ENCODE measurements at places on chromosomes 3 and 15.

DNA sequence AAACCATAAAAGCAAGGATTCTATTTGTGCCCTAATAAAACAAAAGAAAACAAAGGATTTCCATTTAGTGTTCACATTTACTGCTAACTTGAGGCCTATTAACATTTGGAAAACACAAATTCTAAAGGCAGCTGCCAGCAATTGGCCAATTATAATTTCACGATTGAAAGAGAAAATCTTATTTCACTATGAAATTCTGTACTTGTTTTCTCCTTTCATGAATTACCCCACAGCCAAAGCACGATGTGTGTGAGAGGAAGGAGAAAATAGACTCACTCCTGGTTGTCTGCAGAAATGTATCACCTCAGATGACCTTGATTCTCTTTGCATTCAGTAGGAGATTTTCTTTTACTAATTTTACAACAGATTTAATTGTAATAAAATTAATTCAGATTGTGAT lies 242.8 kb upstream of the GBE1 start:
- no peak for DNase-seq

DNA sequence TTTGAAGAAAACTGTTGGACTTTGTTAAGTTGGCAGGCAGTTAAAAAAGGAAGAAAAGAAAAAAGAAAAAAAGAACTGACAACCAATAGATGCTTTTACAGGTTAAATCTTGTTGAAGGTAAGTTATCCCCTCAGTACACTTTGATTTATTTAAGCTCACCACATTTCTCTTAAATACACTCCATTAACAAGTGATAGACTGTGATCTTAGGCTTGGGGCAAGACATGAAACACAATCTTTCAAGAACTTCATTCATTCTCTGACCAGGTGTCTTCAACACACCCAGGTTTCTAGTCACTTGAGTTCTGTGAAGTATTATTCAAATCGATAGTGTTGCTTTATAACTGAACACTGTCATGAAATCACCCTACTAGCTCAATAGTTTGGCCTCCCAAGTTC lies 751.9 kb downstream of the ROBO1 start:
- no peak for DNase-seq

- DNase-seq: no peak
Measured at GRCh38 chr3:135532021-135532420, 433.5 kb upstream of the PPP2R3A start.

GRCh38 chr3:22856811-22857210 lies 346.3 kb upstream of the UBE2E2 start:
- no peak for DNase-seq

- DNase-seq: no peak
Measured at GRCh38 chr15:20358066-20358778, 183.4 kb downstream of the GOLGA6L6 start.

GRCh38 chr3:47513125-47513929 lies at the start of gene ELP6:
ELP6 (minus strand) TSS chr3:47513712; CDS start chr3:47513590, 122 bp downstream.
- peak; percentile 63 for DNase-seq

GRCh38 chr3:187762792-187763191 lies 17.5 kb upstream of the BCL6 start:
- no peak for DNase-seq

- DNase-seq: peak; percentile 83
Measured at GRCh38 chr15:101675015-101675414, 22.8 kb upstream of the TM2D3 start.

GRCh38 chr3:141623691-141624090 lies 114.4 kb upstream of the RNF7 start:
- no peak for DNase-seq

GRCh38 chr3:9754678-9755077 lies 4.9 kb downstream of the OGG1 start:
- DNase-seq: no peak

DNA sequence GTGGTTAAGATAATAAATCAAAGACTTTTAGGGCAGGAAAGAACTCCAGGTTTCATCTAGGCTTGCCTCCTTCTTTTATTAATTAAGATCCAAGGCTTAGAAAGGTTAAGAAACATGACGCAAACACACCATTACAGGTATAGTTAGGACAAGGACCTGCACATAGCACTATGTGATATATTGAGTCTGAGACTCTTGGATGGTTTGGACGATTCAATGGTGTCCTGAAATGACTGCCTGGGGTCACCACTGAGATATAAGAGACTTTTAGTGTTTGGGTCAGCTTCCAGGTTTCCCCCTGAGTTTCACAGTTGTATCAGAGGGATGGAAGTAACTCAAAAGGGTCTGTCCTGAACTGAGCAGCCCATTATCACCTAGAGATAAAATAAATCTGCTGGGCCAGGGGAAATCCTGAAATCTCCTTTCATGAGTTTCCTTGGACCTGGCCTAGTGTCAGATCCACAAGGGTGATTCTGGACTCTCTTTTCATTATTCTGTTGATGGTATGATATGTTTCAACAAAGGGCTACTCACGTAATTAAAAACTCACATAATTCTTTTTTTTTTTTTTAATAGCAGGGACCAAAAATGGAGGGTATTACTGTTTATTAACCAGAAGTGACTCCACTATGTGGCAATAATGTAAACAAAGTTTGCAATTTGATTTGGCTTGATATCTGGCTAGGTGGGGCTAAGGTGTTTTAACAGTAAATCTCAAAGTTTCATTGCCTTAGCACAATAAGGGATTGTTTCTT lies 55.6 kb upstream of the ADGRG7 start:
- no peak for DNase-seq

DNA sequence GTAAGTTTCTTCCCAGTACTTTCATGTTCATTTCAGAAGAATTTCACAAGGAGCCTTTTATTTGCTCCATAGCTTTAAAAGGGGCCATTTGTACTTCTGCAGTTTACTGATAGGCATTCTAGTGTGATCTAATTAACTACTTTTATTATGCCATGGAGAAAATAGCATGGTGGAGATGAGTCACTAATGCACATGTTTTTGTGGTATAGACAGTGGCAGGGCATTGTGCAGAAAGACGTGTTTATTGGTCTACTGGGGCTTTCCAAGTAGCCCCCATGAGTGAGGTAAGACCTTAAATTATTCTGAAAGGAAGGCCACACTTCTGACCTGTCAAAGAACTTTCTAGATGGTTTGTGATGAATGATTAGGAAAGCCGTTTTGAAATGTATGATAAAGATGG lies 810.0 kb upstream of the NR2F2 start:
- DNase-seq: no peak

DNA sequence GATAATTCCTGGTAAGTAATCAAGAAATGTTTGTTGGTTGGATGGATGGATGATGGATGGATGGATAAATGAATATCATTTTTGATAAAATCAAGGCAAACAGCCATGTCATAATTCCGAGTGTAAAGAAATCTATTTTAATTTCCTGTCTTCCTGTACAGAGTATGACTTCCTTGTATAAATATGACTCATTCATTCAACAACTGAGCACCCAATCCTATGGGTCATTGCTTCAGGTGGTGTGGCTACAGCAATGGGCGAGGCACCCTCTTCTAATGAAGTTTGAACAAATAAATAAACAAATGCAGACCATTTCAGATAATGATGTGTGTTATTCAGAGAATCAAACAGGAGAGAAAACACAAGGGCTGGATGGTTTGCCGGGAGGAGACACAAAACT lies 198.7 kb downstream of the TNIK start:
- no peak for DNase-seq

DNA sequence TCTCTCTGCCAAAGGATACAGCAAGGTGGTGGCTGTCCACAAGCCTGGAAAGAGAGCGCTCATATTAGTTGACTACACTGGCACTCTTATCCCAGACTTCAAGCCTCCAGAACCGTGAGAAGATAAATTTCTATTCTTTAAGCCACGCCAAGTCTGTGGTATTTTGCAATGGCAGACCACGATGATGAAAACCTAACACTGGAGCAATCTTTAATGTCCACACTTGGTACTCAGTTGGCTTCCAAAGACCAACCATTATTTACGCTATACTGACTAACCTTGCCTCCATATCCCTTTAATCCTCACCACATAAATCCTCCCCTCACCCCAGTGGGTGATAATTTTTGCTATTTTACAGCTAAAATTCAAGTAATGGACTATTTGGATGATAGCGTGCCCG lies 16.9 kb upstream of the LACTB start:
- DNase-seq: no peak

DNA sequence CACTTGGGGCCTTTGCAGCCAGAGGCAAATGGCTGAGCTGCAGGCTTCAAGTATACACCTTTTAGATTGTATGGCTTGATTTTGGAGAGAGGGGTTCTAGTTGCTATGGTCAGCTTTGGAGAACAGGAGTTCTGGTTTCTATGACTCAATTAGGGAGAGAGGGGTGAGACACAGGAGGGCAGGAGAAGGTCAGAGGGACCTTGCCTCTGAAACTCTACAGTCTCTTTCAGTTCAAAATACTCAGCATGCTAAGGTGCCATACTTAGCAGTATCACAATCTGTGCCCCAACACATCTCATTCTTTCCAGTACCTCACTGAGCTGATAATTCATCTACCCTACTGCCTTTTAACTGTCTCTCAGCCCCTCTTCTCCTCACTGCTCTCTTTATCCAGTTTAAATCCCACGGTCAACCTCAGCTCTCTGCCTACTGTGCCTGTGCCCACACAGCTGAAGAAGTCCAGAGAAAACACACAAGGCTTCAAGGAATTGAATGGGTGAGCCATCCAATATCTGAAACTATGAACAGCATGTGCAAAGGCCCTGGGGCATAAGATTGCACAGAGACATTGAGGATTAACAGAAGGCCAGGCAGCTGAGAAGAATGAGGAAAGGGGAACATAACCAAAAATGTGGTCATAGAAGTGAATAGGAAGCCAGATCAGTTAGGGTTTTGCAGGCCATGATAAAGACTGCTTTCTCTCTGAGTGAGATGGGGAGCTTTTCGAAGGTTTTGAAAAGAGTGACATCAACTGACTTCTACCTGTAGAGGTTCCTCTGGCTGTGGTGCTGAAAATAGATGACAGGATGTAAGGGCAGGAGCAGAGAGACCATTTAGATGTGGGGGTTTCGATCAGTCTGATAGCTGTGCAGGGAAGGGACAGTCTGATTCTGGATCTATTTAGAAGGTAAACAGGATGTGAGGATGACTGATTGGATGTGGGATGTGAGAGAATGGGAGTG lies 54.5 kb upstream of the C3orf80 start:
- DNase-seq: no peak

DNA sequence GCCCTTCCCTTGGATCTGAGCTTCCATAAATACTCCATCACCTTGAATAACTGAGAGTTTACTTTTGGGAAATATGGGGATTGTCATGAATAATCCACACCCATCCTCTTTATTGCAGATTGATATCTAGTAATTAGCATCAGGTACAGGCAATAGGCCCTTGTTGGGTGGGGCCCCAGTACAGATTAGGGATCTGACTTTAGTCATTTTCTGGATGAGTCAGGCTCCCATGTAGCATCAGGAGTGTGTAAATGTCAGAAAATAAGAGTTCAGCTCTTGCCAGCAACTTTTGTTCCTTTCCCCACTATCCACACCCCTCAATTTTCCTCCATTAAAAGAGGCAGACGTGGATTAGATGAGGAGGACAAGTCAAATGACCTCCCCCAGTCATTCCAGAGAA lies 17.7 kb upstream of the SNRK start:
- no peak for DNase-seq

- no peak for DNase-seq
Measured at GRCh38 chr3:105243076-105243475, 123.6 kb upstream of the ALCAM start.

GRCh38 chr15:23566071-23566554 lies 639 bp downstream of the MKRN3 start:
- no peak for DNase-seq

- no peak for DNase-seq
Measured at GRCh38 chr3:47002171-47003055, 22.9 kb downstream of the NBEAL2 start.

GRCh38 chr15:55993804-55994560 lies 570 bp upstream of the NEDD4 start:
- no peak for DNase-seq

- DNase-seq: peak; percentile 4
Measured at GRCh38 chr3:86895202-86895601, 95.7 kb downstream of the VGLL3 start.

GRCh38 chr15:98347001-98347400 lies 301.3 kb upstream of the IGF1R start:
- no peak for DNase-seq

DNA sequence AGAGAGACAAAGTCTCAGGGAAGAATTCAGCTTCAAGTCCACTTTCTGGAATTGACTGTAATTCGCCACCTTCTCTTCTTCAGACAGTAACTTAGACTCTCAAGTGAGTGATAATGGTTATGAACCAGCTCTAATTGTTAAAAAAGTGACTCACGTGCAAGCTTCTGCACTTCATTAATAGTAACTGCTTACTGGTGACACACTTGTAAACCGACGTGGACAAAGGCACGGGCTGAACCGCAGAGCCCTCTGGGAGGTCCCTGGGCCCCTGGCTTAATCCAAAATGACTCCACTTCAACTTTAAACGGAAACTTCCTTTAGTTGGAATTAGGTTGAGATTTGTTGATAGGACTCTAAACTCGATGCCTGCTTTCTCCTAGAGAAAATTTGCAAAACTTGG lies 17.0 kb downstream of the MUC4 start:
- no peak for DNase-seq

DNA sequence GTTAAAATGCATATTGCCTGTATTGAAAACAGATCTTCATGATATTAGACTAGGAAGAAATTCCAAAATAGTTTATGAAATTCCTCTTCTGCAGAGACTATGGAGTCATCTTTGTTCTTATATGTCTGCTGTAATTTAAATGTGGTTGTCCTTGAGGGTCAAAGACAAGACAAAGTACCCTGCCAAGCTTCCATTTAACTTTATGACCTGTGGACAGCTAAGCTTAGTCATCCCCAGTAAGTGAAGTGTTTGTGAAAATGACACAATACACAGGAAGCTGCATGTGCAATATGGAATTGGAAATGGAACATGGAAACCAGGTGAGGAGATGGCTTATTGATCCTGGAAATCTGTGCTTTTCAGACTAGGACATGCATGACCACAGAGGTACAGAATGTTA lies 68.5 kb upstream of the GBE1 start:
- no peak for DNase-seq

DNA sequence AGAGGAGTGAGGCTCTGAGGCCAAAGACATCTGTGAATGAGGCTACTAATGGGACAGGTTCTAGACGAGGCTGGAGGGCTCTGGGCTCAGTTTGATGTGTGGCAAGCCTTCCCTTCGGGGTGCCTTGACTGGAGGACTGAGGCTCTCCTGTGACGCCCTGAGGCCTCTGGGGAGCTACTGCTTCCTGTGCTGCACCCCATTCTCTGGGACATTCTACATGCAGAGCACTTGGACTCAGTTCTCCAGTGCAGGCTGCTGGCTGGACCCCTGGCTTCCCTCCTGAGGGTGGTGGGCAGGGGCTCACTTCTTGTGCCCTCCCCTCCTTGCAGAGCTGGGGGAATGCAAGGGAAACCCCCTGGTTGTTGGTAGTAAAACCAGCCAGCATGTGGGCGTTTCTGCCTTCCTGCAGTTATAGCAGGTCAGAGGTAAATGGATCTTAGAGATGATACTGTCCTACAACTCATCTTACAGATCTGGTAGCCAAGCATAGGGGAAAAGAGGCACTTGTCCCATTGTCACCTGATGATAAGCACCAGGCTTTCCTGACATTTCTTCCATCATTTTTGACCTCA lies 133.3 kb downstream of the CHDH start:
- no peak for DNase-seq
